ENCODE measurements at places on chromosomes 6 and 20.

- DNase-seq = no peak
- peak overlapping the region; percentile 60 for H3K4me3 ChIP-seq
- peaks cover 2% of the 10 kb centered on the region for H3K27me3 ChIP-seq
- H3K27ac ChIP-seq = no peak overlapping the region
- no peaks in the 10 kb centered on the region for H3K36me3 ChIP-seq
These were observed 46.0 kb upstream of the UST start for GRCh38 chr6:148700741-148701311.

GRCh38 chr6:143329323-143329722, 121.2 kb downstream of the ADAT2 start:
- no peaks in the 10 kb centered on the region for H3K36me3 ChIP-seq
- no peak overlapping the region for H3K27ac ChIP-seq
- no peak for DNase-seq
- no peak overlapping the region for H3K4me3 ChIP-seq
- no peaks in the 10 kb centered on the region for H3K27me3 ChIP-seq
- peaks cover 6% of the 10 kb centered on the region for H3K4me1 ChIP-seq

DNA sequence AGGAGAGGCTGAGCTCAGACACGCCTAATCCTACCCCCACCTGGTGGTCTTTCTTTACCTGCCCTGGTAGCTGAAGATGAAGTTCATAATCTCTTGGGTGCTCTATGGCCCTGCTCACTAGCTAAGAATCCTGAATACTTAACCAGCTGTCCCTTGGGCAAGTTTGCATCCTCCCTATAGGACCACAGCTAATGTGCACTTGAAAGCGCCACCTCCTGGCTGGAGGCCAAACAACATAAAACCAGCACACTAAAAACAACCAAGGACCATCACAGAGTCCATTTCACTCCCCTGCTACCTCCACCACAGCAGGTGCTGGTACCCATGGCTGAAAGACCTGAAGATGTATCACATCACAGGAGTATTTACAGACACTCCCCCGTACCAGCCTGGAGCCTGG, 155.5 kb upstream of the SLC24A3 start:
- DNase-seq = peak; percentile 14
- H3K4me3 ChIP-seq = no peak overlapping the region
- no peaks in the 10 kb centered on the region for H3K36me3 ChIP-seq
- no peak overlapping the region for H3K27ac ChIP-seq

GRCh38 chr6:146433881-146434731, 109.5 kb upstream of the RAB32 start:
- no peaks in the 10 kb centered on the region for H3K4me1 ChIP-seq
- no peak for DNase-seq
- H3K27ac ChIP-seq = no peak overlapping the region
- no peaks in the 10 kb centered on the region for H3K36me3 ChIP-seq
- peaks cover 27% of the 10 kb centered on the region for H3K27me3 ChIP-seq

DNA sequence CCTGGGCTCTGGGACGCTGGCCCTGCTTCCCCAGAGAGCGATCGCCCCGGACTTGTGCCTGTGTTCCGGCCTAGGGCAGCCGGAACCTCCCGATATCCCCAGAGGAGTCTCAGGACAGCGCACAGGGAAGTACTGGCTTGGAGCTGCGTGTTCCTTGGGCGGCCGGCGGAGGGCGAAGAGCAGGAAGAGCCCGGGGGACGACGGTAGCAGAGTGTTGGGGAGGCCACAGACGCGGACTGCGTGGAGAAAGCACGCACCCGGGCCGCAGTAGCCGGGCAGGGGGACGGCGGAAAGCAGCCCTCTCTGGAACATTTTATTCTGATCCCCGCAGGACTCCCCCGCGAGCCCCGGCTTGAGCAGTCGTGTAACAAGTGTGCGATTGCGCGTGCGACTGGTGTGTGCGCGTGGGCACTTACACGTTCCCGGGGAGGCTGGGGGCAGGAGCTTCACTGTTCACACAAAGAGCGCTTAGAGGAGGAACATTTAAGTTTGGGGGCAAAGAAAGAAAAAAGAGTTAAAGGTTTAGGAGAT, 36.1 kb downstream of the NCR2 start:
- H3K27me3 ChIP-seq = peaks cover 81% of the 10 kb centered on the region
- peak overlapping the region; percentile 82 for H3K4me3 ChIP-seq
- DNase-seq = peak; percentile 16
- H3K27ac ChIP-seq = no peak overlapping the region

DNA sequence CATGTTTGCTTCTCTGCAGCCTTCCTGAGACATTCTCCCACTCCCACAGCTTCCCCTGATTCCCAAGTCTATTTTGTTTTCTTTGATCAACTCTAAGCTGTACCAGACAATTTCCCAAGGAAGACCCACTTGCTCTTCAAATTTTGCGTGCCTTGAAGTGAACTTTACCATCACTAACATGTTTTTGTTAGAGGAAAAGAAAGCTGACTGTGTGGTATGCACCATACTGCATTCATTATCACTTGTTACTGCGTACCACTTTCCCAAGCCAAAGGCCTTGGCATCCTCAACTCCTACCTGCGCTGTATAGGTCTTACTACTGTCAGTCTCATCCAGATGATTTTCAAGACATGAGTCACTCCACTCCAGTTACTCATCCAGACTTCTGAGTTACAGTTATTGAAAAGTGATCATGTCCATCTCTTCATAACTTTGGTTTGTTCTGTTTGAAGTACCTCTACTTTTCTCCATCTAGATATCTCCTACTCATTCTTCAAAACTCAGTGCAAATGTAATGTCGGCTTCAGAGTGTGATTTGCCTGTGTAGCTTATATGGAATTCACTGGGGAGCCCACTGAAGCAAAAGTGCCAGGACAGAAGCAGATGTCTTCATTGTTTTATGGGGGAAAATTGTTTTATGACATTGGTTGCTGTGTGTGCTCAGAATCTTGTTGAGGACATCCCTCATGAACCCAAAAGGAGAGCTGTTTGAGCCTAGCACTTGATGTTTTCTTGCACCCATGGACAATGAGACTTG, 5.2 kb downstream of the RPS12 start:
- peak overlapping the region; percentile 96 for H3K27ac ChIP-seq
- DNase-seq = peak; percentile 26
- H3K4me3 ChIP-seq = peak overlapping the region; percentile 93
- peaks cover 54% of the 10 kb centered on the region for H3K36me3 ChIP-seq
- H3K27me3 ChIP-seq = no peaks in the 10 kb centered on the region

GRCh38 chr6:23642849-23643248, 483.2 kb upstream of the NRSN1 start:
- no peak for DNase-seq
- no peaks in the 10 kb centered on the region for H3K27me3 ChIP-seq
- H3K27ac ChIP-seq = no peak overlapping the region
- no peaks in the 10 kb centered on the region for H3K36me3 ChIP-seq

GRCh38 chr6:125421836-125422235, 120.1 kb upstream of the HDDC2 start:
- H3K36me3 ChIP-seq = no peaks in the 10 kb centered on the region
- H3K4me3 ChIP-seq = no peak overlapping the region
- H3K27ac ChIP-seq = no peak overlapping the region
- no peaks in the 10 kb centered on the region for H3K27me3 ChIP-seq

GRCh38 chr20:58889334-58889760, 36.8 kb downstream of the GNAS start:
- peaks cover 4% of the 10 kb centered on the region for H3K27me3 ChIP-seq
- H3K36me3 ChIP-seq = peaks cover 10% of the 10 kb centered on the region
- H3K4me3 ChIP-seq = peak overlapping the region; percentile 83
- peaks cover 41% of the 10 kb centered on the region for H3K4me1 ChIP-seq
- DNase-seq = no peak
- peak overlapping the region; percentile 74 for H3K27ac ChIP-seq

DNA sequence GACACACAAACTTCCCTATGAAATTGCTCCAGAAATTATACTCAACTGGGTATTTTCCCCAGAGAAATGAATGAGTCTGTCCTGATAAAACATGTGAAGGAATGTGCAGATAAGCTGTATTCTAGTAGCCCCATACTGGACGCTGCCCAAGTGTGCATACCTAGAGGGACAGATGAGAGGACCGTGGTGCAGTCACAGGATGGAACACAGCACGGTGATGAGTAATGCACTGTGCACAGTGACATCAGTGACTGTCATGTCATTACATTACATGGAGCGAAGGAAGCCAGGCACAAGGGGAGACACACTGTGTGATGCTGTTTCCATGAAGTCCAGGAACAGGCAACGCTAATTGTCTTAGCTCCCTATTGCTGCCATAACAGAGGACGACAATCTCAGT, 155.5 kb downstream of the CDH4 start:
- H3K27ac ChIP-seq = no peak overlapping the region
- no peak for DNase-seq
- peaks cover 2% of the 10 kb centered on the region for H3K36me3 ChIP-seq
- no peaks in the 10 kb centered on the region for H3K27me3 ChIP-seq
- no peaks in the 10 kb centered on the region for H3K4me1 ChIP-seq
- no peak overlapping the region for H3K4me3 ChIP-seq

DNA sequence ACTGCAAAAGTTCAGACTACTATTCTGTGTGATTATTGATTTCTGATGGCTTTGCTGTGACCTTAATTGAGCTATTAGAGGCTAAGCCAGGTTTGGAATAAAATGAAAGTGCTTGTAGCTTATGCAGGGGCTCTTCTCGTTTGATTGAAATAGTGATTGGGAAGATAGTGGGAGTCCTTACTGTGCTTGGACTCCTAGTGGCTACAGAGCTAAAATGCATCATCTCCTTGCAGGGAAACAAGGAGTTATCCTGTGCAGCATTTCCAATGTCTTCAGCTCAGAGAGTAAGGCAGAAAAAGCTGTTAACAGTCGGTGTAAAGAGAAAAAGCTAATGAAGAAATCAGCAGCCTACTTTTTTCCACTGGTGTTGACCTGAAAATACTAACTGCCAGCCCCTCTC, 173.5 kb downstream of the SLC35F1 start:
- H3K27ac ChIP-seq = no peak overlapping the region
- no peak overlapping the region for H3K4me3 ChIP-seq
- DNase-seq = no peak
- no peaks in the 10 kb centered on the region for H3K36me3 ChIP-seq

DNA sequence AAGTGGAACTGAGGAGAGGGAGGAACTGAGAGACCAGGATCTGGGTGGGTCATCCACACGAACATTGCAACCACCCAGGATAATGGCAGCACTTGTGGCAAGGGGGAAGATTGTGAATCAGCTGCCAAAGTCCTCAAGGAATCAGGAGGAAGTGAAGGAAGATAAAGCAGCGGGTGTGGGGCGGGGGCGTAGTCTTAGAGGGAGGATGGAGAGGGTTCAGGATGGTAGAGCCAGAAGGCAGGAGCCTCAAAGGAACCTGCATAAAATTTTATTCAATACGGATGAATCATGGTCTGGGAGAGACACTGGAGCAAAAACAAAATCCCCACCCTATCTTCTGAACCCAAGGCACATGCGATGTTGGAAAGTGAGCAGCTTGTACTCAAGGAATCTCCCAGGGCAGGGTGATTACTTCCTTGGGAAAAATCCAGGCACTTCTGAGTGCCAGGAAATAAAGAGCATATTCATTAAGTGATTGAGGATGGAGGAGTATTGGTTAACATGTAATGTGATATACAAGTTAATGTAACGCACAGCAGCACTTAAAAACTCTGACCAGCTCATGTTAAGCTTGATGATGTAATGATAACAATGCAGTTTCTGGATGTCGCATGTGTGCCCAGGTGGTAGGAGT, 82.0 kb upstream of the B3GAT2 start:
- H3K4me3 ChIP-seq = no peak overlapping the region
- H3K27ac ChIP-seq = no peak overlapping the region
- no peak for DNase-seq
- peaks cover 3% of the 10 kb centered on the region for H3K27me3 ChIP-seq
- H3K36me3 ChIP-seq = no peaks in the 10 kb centered on the region

DNA sequence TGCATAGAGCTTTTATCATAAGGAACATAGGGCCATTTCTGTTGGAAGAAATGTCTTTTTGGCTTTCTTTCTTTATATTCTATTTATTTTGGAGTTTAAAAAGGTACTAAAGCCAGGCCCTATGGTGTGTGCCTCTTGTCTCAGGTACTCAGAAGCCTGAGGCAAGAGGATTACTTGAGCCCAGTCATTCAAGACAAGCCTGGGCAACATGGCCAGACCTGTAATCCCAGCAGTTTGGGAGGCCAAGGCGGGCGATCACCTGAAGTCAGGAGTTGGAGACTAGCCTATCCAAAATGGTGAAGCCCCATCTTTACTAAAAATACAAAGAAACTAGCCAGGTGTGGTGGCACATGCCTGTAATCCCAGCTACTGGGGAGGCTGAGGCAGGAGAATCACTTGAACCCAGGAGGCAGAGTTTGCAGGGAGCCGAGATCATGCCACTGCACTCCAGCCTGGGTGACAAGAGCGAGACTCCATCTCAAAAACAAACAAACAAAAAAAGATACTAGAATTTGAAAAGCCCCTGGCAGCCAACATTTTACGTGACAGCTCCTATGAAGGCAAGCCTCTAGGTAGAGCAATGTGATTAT, 80.0 kb downstream of the CBFA2T2 start:
- H3K27ac ChIP-seq = no peak overlapping the region
- no peaks in the 10 kb centered on the region for H3K36me3 ChIP-seq
- no peak for DNase-seq
- no peaks in the 10 kb centered on the region for H3K27me3 ChIP-seq
- H3K4me1 ChIP-seq = peaks cover 31% of the 10 kb centered on the region
- H3K4me3 ChIP-seq = no peak overlapping the region

- peaks cover 9% of the 10 kb centered on the region for H3K27me3 ChIP-seq
- no peak for DNase-seq
- no peaks in the 10 kb centered on the region for H3K36me3 ChIP-seq
- no peak overlapping the region for H3K4me3 ChIP-seq
- H3K4me1 ChIP-seq = no peaks in the 10 kb centered on the region
These were observed 3.0 kb downstream of the GSTA2 start for GRCh38 chr6:52760105-52760765.

DNA sequence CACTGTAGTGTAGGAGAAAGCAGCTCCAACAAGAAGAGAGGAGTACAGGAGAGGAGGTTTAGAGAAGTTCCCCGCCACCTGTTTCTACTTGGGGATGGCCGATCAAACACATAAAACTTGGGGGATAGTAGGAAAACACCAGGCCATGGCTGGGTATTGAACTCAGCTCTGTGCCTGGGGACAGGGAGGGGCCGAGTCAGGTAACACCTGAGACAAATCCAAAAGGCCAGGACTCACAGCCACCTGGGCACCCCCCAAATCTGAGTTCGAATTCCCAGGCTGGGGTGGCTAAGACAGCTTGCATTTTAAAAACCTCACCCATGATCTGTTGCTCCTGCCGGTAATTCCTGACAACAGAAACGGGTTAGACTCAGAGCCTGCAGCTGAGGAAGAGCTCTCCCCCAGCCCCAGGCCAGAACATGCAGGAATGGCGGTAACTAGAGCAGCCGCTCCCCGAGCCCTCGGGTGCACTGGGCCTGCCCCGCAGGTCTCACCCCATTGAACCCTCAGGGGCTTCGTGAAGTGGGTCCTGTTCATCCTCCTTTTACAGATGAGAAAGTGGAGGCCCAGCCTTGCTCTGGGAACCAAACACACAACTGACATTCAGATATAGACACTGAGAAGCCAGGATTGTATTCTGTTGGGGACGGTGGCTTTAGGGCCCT, 61.0 kb downstream of the TCP11 start:
- no peaks in the 10 kb centered on the region for H3K27me3 ChIP-seq
- H3K36me3 ChIP-seq = peaks cover 4% of the 10 kb centered on the region
- no peaks in the 10 kb centered on the region for H3K4me1 ChIP-seq
- no peak overlapping the region for H3K27ac ChIP-seq
- DNase-seq = no peak
- no peak overlapping the region for H3K4me3 ChIP-seq

All from activated naive CD8-positive, alpha-beta T cell treated with anti-CD3 and anti-CD28 coated beads, Interleukin-2, amount 50 U/mL, for 24 hours (primary cell).